CD4-positive, alpha-beta T cell (primary cell): ENCODE measurements at places on chromosomes 1 and 21.

- DNase-seq: no peak
These were observed 46.6 kb downstream of the CRB1 start for GRCh38 chr1:197314682-197315081.

DNA sequence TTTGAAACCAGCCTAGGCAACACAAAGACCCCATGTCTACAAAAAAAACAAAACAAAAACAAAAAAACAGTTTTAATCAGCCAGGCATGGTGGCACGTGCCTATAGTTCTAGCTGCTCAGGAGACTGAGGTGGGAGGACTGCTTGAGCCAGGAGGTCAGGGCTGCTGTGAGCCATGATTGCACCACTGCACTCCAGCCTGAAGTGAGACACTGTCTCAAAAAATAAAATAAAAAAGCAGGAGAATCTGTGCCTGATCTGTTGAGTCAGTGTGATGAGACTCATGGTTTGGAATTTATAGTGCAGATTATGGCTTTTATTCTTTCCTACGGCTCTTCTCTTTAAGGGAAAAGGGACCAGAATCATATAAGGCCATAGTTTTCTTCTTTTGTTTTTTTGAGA lies 16.5 kb downstream of the TRIT1 start:
- DNase-seq: no peak

- DNase-seq: peak; percentile 48
These were observed 8.3 kb downstream of the SDE2 start for GRCh38 chr1:225990705-225991464.

- DNase-seq: no peak
These were observed 805.8 kb downstream of the ADGRL2 start for GRCh38 chr1:82606546-82606945.

- no peak for DNase-seq
These were observed 135.4 kb upstream of the C8B start for GRCh38 chr1:57101209-57101608.
